Right renal pelvis (tissue), 4 donors: ENCODE measurements at places on chromosomes 6 and 20. TPM values are rescaled to one million over a fixed set of nuclear protein-coding genes. Genes with fewer than 3 reads are reported as not detected.

DNA sequence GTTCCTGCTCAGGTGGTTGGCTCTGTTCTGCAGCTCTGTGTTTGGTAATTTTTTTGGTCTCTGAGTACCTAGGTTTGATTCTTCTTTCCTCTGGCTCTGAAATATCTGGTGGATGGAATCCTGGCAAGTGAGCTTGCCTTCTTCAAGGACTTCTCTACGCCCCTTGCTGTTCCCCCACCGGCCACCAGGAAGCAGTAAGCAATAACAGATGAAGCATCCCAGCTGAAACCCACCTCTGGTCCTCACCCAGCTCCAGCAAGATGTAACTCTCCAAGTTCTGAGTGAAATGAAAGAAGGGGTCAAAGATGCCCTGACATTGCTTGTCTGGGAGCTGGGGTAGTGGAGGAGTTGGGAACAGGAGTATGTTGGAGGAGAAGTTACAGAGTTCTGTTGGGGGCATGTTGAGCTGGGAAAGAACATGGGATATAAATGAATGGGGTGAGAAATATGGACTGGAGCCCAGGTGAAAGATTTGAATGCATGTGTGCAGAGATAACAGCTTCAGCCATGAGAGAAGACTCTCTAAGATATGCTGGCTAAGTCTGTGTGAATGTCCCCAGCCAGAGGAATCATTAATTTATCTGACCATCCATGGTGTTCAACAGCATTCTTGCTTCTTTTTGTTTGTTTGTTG lies 51.3 kb upstream of the GLP1R start:
- DNase-seq, result peak; percentile 25

DNA sequence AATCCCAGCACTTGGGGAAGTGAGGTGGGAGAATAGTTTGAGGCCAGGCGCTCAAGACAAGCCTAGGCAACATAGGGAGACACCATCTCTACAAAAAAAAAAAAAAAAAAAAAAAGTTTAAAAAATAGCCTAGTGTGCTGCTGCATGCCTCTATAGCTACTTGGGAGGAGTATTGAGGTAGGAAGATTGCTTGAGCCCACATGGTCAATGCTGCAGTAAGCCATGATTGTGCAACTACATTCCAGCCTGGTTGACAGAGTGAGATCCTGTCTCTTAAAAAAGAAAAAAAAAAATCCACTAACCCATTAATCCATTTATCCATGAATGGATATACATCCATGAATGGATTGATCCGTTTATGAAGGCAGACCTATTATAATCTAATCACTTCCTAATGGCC lies 1064.6 kb upstream of the EYS start:
- no peak for DNase-seq

- peak; percentile 67 for DNase-seq
Observed at GRCh38 chr6:19892260-19892659, 55.1 kb downstream of the ID4 start.

TCF21 gene
- polyA plus RNA-seq, result 204 TPM

- DNase-seq, result no peak
Observed at GRCh38 chr20:22511943-22512910, 72.1 kb downstream of the FOXA2 start.

GRCh38 chr6:16344756-16345155 lies 106.4 kb downstream of the GMPR start:
- no peak for DNase-seq

HLA-DQB2 gene
- 0.89 TPM for polyA plus RNA-seq

- no peak for DNase-seq
Observed at GRCh38 chr6:55874316-55874715, 1.1 kb downstream of the BMP5 start.

BTN1A1 gene
- polyA plus RNA-seq, result 0.31 TPM

HLA-DRB5 gene
- polyA plus RNA-seq, result 9.5 TPM

FBXL4 gene
- 20.4 TPM for polyA plus RNA-seq

- DNase-seq, result no peak
Observed at GRCh38 chr6:170007468-170008293, 256.3 kb downstream of the ERMARD start.
